ENCODE measurements at places on chromosomes 2 and 18. TPM values are rescaled to one million over a fixed set of nuclear protein-coding genes. Genes with fewer than 3 reads are reported as not detected.

The EMILIN2 gene
- 17.3 TPM for total RNA-seq

The MC5R gene
- total RNA-seq = not detected

The CYRIA gene
- 1.7 TPM for total RNA-seq

The GATA6 gene
- total RNA-seq = not detected

The CCBE1 gene
- total RNA-seq = 0.12 TPM

The NGEF gene
- not detected for total RNA-seq

The COLEC12 gene
- total RNA-seq = not detected

The MARCHF4 gene
- total RNA-seq = not detected

The MYOM1 gene
- total RNA-seq = 3.8 TPM

The ORMDL1 gene
- 62.0 TPM for total RNA-seq

The LHCGR gene
- not detected for total RNA-seq

DNA sequence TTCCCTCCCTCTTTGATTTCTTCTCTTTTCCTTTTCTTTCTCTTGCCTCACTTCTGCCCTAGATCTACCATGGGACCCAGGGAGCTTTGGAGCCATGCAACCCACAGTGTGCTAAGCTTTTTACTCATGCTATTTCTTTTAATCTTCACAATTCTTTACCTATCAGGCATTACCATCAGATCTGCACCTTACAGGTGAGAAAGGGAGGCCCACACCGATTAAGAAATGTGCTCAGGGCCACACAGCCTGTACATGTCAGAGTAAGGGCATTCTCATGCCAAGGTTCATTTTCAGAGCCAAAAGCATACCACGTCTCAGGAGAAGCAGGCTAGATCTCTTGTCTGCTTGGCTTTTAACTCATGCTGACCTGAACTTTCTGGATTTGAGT lies 161.9 kb downstream of the RPIA start:
- peaks cover 25% of the 10 kb centered on the region for H3K27me3 ChIP-seq
- no peak for DNase-seq
- H3K4me1 ChIP-seq = peaks cover 12% of the 10 kb centered on the region
- no peak overlapping the region for H3K27ac ChIP-seq
- no peaks in the 10 kb centered on the region for H3K36me3 ChIP-seq

DNA sequence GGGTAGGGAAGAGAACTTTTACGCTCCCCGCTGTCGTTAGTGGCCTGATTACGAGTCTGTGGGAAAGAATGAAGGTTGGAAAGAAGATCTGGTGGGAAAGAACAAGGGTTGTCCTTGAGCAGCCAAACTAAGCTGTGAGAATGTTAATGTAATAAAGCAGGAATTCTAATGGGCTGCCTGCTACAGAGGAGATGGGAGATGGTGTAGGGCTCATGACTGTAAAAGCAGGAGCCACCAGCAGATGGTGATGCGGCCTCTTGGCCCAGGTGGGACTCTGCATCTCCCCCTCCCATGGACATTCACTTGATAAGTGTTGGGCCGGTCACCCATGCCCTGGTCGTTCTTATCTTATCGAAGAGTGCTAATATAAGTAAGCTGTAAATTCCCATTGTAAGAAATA lies 150.0 kb downstream of the NEDD4L start:
- H3K4me1 ChIP-seq = peaks cover 4% of the 10 kb centered on the region
- peaks cover 37% of the 10 kb centered on the region for H3K27me3 ChIP-seq
- no peak for DNase-seq
- H3K4me3 ChIP-seq = no peak overlapping the region
- H3K27ac ChIP-seq = no peak overlapping the region

- H3K4me1 ChIP-seq = peaks cover 19% of the 10 kb centered on the region
- H3K4me3 ChIP-seq = no peak overlapping the region
- no peaks in the 10 kb centered on the region for H3K27me3 ChIP-seq
- DNase-seq = no peak
- H3K27ac ChIP-seq = no peak overlapping the region
These were observed 50.0 kb upstream of the ZFP36L2 start for GRCh38 chr2:43276266-43276941.

- no peaks in the 10 kb centered on the region for H3K36me3 ChIP-seq
- peaks cover 7% of the 10 kb centered on the region for H3K27me3 ChIP-seq
- H3K27ac ChIP-seq = no peak overlapping the region
- no peaks in the 10 kb centered on the region for H3K4me1 ChIP-seq
- no peak for DNase-seq
These were observed 28.3 kb upstream of the MRO start for GRCh38 chr18:50848061-50848551.

DNA sequence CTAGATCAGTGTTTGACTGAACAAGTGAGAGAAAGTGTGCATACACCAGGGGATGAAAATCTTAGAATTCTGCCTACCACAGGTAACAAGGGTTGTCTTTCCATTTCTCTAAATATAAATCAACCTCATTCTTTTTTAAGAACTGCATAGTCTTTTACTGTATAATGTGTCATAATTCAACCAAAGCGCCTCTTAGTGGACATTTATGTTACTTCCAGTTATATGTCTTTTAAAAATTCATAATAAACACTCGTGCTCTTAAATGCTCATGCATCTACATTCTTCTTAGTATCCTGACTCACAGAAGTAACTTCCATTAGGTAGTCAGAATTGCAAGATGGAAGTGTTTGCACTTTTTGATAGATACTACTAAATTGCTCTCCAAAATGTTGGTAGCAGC lies 76.2 kb downstream of the CHRNA1 start:
- H3K36me3 ChIP-seq = peaks cover 3% of the 10 kb centered on the region
- no peak overlapping the region for H3K27ac ChIP-seq
- DNase-seq = no peak
- H3K4me1 ChIP-seq = peaks cover 38% of the 10 kb centered on the region

GRCh38 chr2:88892207-88892606 lies 200.7 kb downstream of the RPIA start:
- no peak overlapping the region for H3K4me3 ChIP-seq
- peaks cover 31% of the 10 kb centered on the region for H3K27me3 ChIP-seq
- no peaks in the 10 kb centered on the region for H3K4me1 ChIP-seq
- DNase-seq = no peak

- H3K27ac ChIP-seq = no peak overlapping the region
- H3K4me1 ChIP-seq = peaks cover 17% of the 10 kb centered on the region
- H3K36me3 ChIP-seq = no peaks in the 10 kb centered on the region
- H3K27me3 ChIP-seq = peaks cover 2% of the 10 kb centered on the region
- H3K4me3 ChIP-seq = no peak overlapping the region
These were observed 88.4 kb upstream of the TMEM247 start for GRCh38 chr2:46390901-46391395.

GRCh38 chr2:159445307-159445706 lies 158.8 kb upstream of the WDSUB1 start:
- peaks cover 17% of the 10 kb centered on the region for H3K4me1 ChIP-seq
- peaks cover 10% of the 10 kb centered on the region for H3K36me3 ChIP-seq
- no peak overlapping the region for H3K4me3 ChIP-seq
- H3K27ac ChIP-seq = no peak overlapping the region

DNA sequence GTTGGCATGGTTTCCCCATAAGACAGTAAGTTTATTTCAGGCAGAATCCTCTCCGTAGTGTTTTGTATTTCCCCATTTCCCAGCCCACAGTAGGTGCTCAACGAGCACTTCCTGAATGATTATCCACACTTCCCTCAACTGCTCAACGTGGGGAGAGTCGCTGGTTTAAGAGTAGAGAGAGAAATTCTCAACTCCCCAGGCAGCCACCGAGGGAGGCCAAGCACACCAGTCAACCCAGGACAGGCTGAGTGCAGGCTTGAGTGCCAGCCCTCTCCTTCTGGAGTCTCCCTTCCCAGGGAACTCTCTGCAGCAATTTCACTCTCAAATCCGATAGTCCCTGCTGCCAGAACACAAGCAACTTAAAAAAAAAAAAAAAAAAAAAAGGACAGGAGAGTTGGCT lies 92.0 kb upstream of the LMAN1 start:
- H3K4me1 ChIP-seq = no peaks in the 10 kb centered on the region
- peaks cover 8% of the 10 kb centered on the region for H3K27me3 ChIP-seq
- no peak for DNase-seq
- no peak overlapping the region for H3K4me3 ChIP-seq
- no peaks in the 10 kb centered on the region for H3K36me3 ChIP-seq

- H3K36me3 ChIP-seq = no peaks in the 10 kb centered on the region
- no peak overlapping the region for H3K27ac ChIP-seq
- H3K4me1 ChIP-seq = no peaks in the 10 kb centered on the region
- DNase-seq = no peak
- H3K4me3 ChIP-seq = no peak overlapping the region
- H3K27me3 ChIP-seq = peaks cover 13% of the 10 kb centered on the region
These were observed 316.9 kb upstream of the ZEB2 start for GRCh38 chr2:144836635-144837350.

DNA sequence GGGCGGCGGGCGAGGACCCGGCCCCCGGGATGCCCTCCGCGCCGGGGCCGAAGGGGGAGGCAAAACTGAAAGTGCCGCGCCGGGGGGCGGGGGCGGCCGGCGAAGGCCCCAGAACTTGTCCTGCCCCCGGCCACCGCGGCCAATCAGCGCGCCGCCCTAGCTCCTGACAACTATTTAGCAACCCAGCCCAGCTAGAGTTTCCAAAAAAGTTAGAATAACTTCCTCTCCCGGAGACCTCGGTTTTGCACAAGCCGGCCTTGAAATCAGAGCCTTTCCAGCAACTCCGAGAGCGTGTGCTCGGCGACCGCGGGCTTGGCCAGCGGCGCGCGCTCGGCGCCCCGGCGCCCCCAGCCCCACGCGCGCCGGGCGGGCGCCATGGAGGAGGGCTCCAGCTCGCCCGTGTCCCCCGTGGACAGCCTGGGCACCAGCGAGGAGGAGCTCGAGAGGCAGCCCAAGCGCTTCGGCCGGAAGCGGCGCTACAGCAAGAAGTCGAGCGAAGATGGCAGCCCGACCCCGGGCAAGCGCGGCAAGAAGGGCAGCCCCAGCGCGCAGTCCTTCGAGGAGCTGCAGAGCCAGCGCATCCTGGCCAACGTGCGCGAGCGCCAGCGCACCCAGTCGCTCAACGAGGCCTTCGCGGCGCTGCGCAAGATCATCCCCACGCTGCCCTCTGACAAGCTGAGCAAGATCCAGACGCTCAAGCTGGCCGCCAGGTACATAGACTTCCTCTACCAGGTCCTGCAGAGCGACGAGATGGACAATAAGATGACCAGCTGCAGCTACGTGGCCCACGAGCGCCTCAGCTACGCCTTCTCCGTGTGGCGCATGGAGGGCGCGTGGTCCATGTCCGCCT lies at the start of gene TWIST2:
Gene TWIST2 (plus strand): TSS at position 245 of the 850 bp plus-strand sequence. CDS start 131 bp downstream, at position 376.
- DNase-seq = peak; percentile 32
- no peak within 1 kb of the TSS for H3K27ac ChIP-seq

- H3K27ac ChIP-seq = peak overlapping the region; percentile 75
- H3K4me3 ChIP-seq = peak overlapping the region; percentile 66
- no peaks in the 10 kb centered on the region for H3K36me3 ChIP-seq
- peaks cover 9% of the 10 kb centered on the region for H3K27me3 ChIP-seq
- H3K4me1 ChIP-seq = peaks cover 18% of the 10 kb centered on the region
These were observed 96.4 kb downstream of the RTP5 start for GRCh38 chr2:241965931-241966412.

GRCh38 chr2:147560810-147561535 lies 283.9 kb upstream of the ACVR2A start:
- no peak overlapping the region for H3K4me3 ChIP-seq
- no peak overlapping the region for H3K27ac ChIP-seq
- H3K4me1 ChIP-seq = no peaks in the 10 kb centered on the region
- DNase-seq = no peak

DNA sequence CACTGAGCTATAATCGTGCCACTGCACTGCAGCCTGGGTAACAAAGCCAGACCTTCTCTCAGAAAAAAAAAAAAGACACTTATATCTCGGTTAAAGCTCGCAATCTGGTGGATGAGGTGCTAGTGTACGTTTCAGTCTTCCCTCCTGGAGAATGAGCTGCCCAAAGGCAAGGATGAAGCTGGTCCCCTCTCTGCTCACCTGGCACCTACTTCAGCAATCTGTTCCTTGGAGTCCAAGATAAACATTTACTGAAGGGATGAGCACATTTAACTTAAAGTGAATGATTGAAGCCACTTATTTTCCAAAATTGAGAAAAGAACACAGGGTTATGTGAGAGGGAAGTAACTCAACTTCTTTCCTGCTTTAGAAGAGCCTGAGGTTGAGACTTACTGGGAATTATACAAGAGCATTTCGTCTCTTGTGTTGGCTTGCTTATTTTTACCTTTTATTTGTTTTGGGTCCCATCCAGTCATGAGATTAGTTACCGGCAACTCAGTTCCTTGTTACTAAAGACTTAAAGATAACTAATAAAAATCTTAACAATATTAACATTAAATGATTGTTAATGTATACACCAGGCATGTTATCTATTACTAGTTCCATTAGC lies 33.6 kb upstream of the COLEC12 start:
- no peaks in the 10 kb centered on the region for H3K4me1 ChIP-seq
- H3K27ac ChIP-seq = no peak overlapping the region
- H3K4me3 ChIP-seq = no peak overlapping the region
- DNase-seq = no peak
- H3K36me3 ChIP-seq = no peaks in the 10 kb centered on the region

- no peaks in the 10 kb centered on the region for H3K4me1 ChIP-seq
- H3K27me3 ChIP-seq = no peaks in the 10 kb centered on the region
- no peak for DNase-seq
These were observed 44.9 kb downstream of the STK25 start for GRCh38 chr2:241463276-241464135.

DNA sequence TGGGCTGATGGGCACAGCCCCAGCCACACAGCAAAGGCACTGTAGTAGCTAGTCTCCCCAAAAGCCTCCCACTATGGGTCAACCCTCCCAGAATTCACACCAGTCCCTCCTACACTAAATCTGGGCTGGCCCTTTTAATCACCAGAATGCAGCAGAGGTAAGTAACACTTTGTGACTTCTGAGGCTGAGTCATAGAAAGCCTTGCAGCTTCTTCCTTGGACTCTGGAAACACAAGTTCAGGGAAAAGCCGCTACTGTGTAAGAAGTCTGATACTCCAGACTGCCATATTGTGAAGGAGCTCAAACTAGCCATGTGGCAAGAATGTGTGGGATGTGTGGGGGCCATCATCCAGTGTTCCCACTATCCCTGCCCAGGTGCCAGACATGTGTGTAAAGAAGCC lies 19.0 kb upstream of the SIX2 start:
- DNase-seq = no peak
- H3K4me1 ChIP-seq = no peaks in the 10 kb centered on the region
- no peak overlapping the region for H3K4me3 ChIP-seq
- peaks cover 17% of the 10 kb centered on the region for H3K27me3 ChIP-seq
- no peaks in the 10 kb centered on the region for H3K36me3 ChIP-seq
- H3K27ac ChIP-seq = no peak overlapping the region

DNA sequence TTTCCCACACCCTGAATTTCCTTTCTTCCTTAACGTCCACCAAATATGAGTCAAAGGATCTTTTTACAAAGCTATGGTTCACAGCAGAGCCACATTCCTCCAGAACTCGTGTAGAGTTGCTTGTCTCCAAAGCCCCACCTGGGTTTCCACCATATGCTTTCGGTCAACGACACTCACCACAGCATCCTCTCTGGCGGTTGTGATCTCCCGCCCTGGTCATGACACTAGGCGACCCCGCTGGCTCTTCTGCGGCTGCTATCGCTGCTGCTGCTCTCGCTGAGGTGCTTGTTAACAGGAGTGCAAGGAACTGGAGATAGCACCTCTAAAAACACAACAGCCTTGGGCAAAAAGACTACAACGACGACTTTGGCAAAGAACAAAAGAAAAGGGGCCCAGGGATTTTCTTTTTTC lies 340 bp downstream of the SLC40A1 start:
- peak overlapping the region; percentile 68 for H3K4me3 ChIP-seq
- H3K27me3 ChIP-seq = peaks cover 51% of the 10 kb centered on the region
- H3K4me1 ChIP-seq = peaks cover 24% of the 10 kb centered on the region
- peak; percentile 63 for DNase-seq
